NCI-H526 (cell line): ENCODE measurements at places on chromosomes 11 and 22.

GRCh38 chr22:47446331-47446730 is 683.9 kb downstream of the TBC1D22A start:
- DNase-seq: no peak

DNA sequence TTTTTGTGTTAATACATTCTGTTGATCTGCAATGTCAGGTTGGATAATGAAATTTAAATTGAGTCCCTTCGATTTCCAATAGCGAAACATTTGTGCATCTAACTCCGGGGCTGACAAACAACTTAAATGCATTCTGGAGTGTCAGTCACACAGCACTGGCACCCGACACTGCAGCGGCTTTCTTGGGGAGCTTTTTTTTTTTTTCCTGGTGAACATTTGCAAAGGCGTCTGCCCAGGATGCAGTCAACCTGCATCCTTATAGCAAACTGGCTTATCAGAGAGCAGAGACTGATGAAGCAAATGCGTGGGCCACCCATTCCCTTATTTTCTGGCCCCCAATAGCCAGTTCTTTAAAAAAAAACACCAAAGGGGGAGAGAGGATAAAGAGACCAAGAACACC is 1167.7 kb downstream of the LRRC4C start:
- DNase-seq: no peak

- DNase-seq: no peak
Observed at GRCh38 chr22:29224121-29224858, 18.6 kb downstream of the EMID1 start.

DNA sequence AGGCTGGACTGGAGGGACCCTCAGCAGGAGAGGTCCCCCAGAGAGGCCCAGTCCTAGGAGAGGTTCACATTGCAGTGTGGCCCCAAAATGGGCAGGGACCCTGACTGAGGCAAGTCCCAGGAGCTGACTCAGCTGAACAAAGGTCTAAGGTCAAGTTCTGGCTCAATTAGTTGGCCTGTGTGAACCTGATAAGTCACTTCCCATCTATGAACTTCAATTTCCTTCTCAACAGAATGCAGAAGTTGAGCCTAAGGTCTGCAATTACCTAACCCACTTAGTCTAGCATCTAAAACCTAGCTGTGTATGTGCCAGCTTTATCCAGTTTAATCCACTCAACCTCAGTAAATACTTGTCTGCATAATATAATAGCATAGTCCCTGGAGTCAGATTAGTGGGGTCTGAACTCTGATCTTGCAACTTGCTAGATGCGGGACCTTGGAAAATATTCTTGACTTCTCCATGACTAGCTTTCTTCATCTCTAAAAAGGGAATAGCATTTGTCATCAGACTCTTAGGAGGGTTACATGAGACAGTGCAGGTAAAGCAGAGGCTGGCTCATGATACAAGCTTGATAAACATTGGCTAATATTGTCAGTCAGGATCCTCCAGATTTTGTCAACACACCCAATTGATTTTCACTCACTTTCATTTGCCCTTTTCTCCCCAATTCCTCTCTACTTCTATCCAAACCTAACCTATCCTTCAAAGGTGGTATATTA is 465.5 kb downstream of the INSC start:
- DNase-seq: no peak

DNA sequence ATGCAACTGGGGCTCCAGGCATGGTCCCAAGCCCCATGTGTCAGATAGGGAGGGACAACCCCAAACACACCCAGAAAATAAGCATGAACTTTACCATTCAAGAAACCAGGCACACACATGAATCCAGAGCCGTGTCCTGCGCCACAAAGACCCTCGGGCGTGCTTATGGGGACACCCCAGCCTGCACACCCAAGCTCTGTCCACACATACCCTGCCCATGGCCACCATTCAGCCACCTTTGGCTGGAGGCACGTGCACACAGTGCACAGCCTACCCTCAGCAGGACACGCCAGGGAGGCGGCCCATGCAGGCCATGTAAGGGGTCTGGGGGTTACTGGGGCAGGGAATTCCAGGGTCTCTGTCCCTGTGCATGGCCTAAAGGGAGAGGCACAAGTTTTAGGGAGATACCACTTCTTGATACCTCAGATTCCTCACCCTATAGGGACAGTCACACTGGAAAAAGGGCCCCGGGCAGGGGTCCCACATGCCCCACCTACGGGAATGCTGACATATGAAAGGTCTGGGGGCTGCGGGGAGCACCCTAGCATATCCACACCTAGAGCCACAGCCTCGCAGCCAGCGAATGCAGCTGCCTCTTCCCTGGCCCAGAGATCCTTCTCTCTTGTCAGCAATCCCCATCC is 20.6 kb downstream of the PACSIN2 start:
- DNase-seq: no peak

GRCh38 chr22:19291218-19291579 is 320 bp downstream of the CLTCL1 start:
- DNase-seq: no peak

- DNase-seq: no peak
Observed at GRCh38 chr11:114256176-114256966, 39.8 kb upstream of the NNMT start.

- DNase-seq: no peak
Observed at GRCh38 chr22:27892064-27892463, 27.0 kb downstream of the PITPNB start.

GRCh38 chr11:10906521-10906920 is 48.7 kb upstream of the ZBED5 start:
- no peak for DNase-seq

DNA sequence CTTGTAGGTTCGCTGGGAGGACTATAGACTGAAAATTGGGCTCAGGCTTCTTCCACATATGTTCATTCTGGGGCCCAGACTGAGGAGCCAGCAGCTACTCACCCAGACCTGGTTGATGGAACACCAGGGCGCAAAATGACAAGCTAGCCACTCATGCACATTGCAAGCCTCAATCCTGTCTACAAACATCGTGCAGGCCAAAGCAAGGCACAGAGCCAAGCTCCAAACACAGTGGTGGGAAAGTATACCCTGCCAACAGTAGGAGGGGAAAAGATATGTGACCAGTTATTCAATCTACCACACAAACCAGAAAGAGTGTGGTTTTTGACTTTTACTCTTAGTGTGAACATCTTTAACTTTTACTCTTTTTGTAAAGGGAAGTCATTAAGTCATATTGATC is 660.5 kb downstream of the NTM start:
- no peak for DNase-seq

- no peak for DNase-seq
Observed at GRCh38 chr11:58259983-58260382, 8.1 kb downstream of the OR10W1 start.

DNA sequence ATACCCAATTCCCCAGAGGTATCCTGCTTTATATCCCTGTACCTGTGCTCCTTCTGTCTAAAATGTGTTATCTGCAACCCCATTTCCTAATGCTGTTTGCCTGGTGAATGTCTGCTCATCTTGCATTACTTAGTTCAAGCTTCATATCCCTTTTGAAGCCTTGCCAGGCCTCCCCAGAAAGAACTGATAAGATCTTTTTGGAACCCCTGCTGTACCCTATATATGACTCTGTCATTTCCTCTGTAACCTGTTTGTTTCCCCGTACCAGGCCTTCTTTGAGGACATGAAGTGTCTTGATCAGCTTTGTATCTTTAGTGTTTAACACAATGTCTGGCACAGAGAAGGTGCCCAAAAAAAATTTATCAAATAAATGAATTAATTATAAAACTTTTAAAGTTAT is 77.6 kb downstream of the LIF start:
- DNase-seq: no peak

DNA sequence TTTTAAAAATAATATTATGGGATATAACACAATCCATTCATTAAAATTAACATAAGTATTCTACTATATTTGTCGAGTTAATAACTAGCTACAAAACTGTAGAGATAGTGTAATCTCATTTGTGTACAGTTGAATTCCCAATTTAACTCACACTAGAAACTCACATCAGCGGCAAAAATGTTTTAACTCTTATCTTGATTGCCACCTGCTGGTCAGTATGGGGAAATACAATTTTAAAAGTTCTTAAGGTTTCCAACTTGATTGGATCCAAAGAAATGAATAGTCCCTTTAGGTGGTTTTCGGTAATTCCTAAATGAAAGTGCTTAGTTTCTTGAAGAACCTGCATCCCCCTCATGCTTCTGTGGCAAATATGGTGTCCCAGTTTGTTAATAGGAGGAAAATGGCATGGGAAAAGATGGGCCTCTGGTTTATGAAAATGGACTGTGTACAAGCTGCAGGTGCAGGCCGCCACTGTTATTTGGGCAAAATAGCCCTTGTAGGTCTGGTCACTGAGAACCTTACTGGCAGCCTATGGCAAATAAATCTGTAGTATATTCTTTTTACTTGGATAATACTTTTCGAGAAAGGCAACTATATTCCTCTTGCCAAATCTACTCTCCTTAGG is 33.7 kb upstream of the SLC17A6 start:
- DNase-seq: peak; percentile 69

- no peak for DNase-seq
Observed at GRCh38 chr22:37164505-37164887, 14.8 kb upstream of the IL2RB start.

DNA sequence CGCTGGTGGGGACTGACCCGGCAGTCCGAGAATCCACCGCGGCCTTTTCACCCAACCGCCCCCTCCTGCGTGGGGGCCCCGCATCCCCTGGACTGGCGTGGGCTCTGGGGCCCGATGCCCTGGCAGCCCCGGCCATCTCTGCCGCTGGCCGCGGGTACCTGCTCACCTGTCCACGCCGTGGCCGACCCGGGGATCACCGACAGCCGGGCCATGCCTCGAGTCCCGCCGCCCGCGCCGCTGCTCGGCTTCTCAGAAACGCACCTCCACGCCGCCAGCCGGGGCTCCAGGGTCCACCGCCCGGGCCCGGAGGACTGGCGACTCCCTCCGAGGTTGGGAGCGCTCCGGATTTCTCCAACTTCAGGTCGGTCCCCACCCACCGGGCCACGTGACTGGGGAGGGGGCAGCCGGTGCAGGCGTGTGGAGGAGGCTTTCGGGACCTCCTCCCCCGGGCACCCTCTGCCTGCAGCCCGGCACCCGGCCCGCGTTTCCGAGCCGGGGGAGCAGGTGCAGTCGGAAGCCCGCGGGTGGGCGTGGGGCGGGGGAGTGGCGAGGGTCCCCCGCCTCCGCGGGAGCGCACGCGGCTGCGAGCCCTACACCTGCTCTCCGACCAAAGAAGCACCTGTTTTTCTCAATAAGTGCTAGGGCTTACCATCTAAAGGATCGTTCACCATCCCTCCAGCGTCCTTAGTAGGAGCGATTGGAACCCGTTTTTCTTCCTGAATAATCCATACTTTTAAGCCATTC is 554 bp upstream of the NRIP3 start:
- DNase-seq: peak; percentile 78

DNA sequence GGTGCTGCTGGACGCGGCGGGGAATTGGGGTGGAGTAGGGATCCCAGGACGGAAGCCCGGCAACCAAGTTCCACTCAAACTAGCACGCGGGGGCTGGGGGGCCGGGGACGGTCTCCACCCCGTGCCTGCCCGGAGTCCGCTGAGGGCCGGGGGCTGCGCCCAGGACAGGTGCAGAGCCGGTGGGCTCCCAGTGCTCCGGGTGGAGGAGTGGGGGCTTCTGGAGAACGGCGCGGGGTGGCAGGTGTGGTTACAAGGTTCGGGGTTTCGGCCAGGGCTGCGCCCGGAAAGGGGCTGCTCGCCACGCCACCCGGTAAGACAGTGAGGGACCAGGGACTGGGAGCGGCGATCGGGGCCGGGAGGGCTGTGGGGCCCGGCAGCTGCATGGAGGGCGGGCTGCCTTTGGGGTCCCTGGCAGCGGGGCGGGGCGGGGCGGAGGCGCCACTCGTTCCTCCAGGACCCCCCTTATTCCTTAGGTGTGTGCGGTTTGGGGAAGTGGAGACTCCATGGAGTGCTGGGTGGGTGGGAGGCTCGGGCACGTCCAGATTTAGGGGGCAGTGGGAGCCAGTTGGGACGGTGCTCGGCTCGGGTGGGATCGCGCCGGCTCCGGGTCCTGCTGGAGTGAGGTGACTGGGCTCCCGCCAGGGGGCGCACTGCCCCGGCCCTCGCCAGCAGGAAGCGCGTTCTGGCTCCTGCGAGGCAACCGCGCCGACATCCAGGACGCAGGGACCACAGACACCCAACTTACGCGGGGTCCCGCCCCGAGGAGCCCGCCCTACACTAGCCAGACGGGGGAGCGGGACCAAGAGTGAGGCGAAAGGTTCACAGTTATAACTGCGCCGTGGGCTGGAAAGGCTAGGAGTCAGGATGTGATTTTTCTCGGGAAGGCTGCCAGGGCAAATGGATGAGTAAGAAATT is 868 bp downstream of the TSPAN18 start:
- DNase-seq: peak; percentile 41

- DNase-seq: no peak
Observed at GRCh38 chr11:34558211-34558610, 44.6 kb upstream of the ELF5 start.

DNA sequence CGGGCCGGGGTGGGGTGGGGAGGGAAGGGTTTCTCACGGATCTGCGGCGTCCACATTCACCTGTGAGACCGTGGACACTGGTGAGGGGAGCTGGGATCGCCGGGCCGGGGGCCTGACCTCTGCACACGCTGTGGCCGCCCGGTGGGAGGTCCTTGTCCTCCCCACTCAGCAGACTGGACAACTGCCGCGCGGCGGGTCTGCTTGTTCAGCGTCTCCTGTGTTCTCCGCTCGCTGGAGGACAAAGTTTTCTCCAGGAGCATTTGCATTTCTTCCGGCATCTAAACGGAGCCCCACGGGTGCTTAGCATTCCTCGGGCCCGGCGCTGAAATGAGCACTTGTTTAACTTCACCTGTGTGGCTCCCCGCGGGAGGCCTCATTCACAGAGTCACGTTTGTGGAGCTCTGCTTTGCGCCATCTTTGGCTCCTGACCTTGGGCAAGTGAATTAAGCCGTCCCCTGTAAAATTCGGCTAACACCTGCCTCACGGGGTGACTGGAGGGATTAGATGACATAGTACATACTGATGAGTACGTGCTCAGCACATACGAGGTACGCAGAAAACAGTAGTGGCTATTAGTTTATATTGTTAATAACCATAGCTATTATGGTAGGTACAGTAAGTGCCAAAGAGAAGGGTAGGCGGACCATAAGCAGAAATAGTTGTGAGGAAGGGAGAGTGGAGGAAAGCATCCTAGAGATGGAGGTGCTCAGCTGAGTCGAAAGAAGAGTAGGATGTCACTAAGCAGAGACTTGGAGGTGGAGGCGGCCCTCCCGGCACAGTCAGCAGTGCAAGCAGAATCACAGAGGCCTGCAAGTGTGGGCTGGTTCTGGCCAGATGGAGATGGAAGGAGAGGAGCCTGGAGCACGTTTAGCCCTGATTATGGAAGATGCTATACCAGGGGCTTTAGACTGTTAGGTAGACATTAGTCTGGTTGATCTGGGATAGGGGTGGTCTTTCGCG is 885 bp downstream of the TRMU start:
- no peak for DNase-seq

DNA sequence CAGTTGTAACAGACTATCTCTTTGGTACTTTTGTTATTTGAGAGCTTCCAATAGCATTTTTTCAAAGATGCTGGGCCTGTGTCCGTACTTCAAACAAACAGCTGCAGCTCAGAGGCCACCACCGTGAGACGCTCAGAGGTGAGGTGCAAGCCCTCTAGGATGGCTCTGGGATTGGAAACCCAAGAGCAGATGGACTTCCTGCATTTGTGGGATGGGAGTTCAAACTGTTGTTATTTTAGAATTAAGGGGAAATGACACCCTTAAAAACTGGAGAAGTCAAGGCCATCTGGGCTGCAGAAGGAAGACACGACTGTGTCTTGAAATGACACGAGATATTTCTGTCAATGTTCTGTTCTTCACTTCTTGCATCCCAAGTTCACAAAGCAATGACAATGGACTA is 9.2 kb upstream of the IL10RA start:
- DNase-seq: no peak

GRCh38 chr11:83680321-83680720 is 394.2 kb upstream of the CCDC90B start:
- DNase-seq: peak; percentile 84
